Activated naive CD4-positive, alpha-beta T cell treated with anti-CD3 and anti-CD28 coated beads, Interleukin-2, amount 50 U/mL, for 72 hours (primary cell): ENCODE measurements at places on chromosomes 16 and 17. TPM values are rescaled to one million over a fixed set of nuclear protein-coding genes. Genes with fewer than 3 reads are reported as not detected.

The TPSG1 gene
- total RNA-seq = not detected

The GID4 gene
- 8.1 TPM for total RNA-seq

The HOXB5 gene
- not detected for total RNA-seq

The ABCC11 gene
- total RNA-seq = 0.50 TPM

The HSD17B2 gene
- not detected for total RNA-seq
